Left lobe of liver (tissue), 2 donors: ENCODE measurements at places on chromosomes 5 and 9. TPM values are rescaled to one million over a fixed set of nuclear protein-coding genes. Genes with fewer than 3 reads are reported as not detected.

GRCh38 chr5:10666531-10667299, 94.3 kb downstream of the DAP start:
- no peak for DNase-seq

ANGPTL2 gene
- total RNA-seq = 2.8 TPM

GRCh38 chr5:73482383-73483136, 15.7 kb upstream of the BTF3 start:
- no peak for DNase-seq

- no peak for DNase-seq
Measured at GRCh38 chr5:109921735-109922380, 232.1 kb downstream of the MAN2A1 start.
